ENCODE measurements at places on chromosomes 4 and X. TPM values are rescaled to one million over a fixed set of nuclear protein-coding genes. Genes with fewer than 3 reads are reported as not detected.

COX7B gene
- 195 TPM for total RNA-seq

DCAF4L1 gene
- under 0.01 TPM for total RNA-seq

UBE2A gene
- total RNA-seq, result 41.9 TPM

XK gene
- 0.86 TPM for total RNA-seq

COL25A1 gene
- total RNA-seq, result 6.9 TPM

FAAH2 gene
- 0.86 TPM for total RNA-seq

FGF5 gene
- total RNA-seq, result 6.1 TPM

UCP1 gene
- total RNA-seq, result not detected

UGT2A2 gene
- total RNA-seq, result not detected

FANCB gene
- total RNA-seq, result 17.3 TPM

GABRB1 gene
- total RNA-seq, result 0.32 TPM

RUFY3 gene
- 56.7 TPM for total RNA-seq

NLGN4X gene
- total RNA-seq, result 0.86 TPM
